ENCODE measurements at places on chromosomes 11 and 22.

GRCh38 chr11:95092549-95093324 is 3.1 kb downstream of the ENDOD1 start:
- DNase-seq: no peak

- no peak for DNase-seq
Measured at GRCh38 chr11:28739489-28740280, 631.5 kb downstream of the METTL15 start.

- no peak for DNase-seq
Measured at GRCh38 chr11:2381494-2382128, 4.5 kb downstream of the CD81 start.

GRCh38 chr11:17005646-17006045 is 8.6 kb downstream of the PLEKHA7 start:
- no peak for DNase-seq

DNA sequence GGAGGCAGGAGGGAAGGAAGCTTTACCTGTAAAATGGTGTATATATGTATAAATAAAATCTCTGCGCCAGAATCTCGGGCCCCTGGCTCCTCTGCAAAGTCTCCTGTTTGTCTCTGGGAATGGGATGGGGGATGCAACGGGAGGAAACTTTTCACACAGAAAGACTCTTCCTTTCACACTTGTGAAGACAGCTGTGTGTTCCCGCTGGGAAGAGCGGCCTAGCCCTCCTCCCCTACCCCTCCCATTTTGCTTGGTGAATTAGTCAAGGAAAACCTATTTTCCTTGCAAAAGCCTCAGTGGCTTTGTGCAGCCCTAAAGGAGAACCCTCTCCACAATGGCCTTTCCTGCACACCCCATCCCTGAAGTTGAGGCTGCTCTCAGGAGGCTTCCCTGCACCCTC is 9.4 kb upstream of the IGF2 start:
- no peak for DNase-seq

DNA sequence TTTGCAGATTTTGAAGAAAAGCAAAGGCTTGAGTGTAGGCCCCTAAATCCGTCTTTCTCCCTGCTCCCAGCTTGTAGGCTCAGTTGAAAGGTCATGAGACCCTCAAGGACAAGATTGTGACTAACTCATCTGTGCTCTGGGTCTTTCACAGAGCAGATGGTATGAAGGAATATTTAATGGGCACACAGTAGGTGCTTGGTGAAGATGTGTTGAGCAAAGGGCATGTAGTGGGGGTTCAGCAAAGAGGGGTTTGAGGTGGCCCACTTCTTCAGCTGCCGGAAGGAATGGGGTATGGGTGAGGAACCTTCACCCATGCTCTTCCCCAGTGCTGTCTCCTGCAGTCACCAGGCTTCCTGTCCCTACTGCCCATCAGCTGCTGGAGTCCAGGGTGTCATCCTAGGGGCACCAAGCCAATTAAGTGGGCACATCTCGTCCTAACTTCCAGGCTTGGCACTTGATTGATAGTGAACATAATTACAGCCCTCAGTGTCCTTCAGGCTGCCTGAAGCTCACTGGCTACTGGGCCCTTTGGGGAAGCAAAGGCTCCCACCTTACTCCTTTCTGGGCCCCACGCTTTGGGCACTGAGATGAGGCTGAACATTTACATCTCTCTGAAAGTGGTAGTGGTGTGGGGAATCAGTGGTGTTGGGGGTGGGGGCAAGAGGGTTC is 15.0 kb downstream of the DGAT2 start:
- DNase-seq: no peak
